GM12891 (cell line): ENCODE measurements at places on chromosomes 12 and 14.

DNA sequence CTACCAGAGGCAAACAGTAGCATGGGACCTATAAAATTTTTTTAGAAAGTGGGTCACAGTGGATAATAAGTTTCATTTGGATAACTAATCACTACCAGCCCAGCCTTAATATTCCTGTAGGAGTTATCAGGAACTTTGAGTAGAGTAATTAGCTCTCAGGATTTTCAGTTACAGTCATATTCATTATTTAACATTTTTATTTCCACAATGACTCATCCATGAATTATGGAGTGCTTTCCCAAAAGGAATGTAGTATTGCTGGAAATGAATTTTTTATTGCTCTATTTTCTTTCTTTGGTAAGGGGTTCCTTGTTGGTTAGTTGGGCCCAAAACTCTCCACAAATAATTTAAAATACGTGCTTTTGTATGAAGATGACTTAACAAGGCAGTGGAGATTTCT, 53.7 kb downstream of the ERC1 start:
- no peak for DNase-seq

- no peak for DNase-seq
Observed at GRCh38 chr12:89827592-89827991, 119.0 kb upstream of the ATP2B1 start.

DNA sequence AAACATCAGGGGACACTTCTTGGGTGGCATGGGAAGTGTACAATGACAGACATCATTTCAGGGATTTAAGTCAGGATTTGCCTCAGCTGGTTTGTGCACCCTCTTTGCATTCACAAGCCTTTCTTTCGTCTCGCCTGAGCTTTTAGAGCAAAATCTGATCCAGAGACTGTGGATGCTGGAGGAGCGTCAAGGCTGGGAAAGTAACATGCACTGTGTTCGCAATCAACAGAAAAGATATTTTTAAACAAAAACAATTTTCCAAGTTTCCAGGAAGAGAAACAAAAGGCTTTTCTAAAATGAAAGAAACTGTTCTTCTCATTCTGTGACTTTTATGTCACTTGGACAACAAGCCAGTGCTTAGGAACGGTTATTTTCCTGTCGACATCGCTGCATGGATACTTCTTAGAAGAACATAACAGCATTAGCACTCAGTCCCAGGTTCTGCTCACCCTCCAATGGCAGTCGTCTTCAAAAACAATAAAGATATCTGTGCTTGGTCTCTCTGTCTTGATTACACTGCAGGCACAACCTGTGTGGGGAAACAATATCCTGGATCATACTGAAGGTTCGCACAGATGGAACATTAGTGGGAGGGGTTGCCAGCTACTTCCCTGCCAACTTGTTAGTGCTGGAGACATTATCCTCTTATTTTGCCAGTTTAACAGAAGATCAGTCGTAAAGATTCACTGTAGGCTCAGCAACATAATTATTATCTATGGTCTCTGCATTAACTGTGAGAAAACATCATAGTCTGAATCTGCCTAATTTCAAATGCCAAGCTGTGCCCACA, 403.3 kb upstream of the ATP2B1 start:
- no peak for DNase-seq

- DNase-seq: no peak
Observed at GRCh38 chr12:44846826-44847225, 29.3 kb downstream of the NELL2 start.

GRCh38 chr14:45610318-45610717, 357.3 kb upstream of the MIS18BP1 start:
- no peak for DNase-seq

DNA sequence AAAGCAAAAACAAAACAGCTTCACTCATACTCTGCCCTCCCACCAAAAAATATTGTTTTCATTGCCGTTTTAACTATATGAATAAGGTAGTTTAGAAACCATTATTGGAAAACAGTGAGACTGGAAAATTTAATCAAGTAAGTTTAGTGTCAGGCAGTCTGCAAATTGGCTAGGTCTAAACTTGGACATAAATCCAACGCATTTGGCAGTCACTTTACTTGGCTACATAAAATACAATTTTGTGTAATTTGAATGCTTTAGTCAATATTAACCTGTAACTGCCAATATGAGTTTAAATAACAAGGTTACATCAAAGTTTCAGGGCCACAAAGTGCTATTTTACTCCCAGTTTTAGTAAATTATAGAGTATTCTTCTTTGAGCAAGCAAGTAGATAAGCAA, 202.3 kb upstream of the SLC38A2 start:
- no peak for DNase-seq

- no peak for DNase-seq
Observed at GRCh38 chr14:94771906-94772490, 2.1 kb upstream of the GSC start.

- DNase-seq: peak; percentile 62
Observed at GRCh38 chr12:6367969-6368892, 7.1 kb downstream of the SCNN1A start.

DNA sequence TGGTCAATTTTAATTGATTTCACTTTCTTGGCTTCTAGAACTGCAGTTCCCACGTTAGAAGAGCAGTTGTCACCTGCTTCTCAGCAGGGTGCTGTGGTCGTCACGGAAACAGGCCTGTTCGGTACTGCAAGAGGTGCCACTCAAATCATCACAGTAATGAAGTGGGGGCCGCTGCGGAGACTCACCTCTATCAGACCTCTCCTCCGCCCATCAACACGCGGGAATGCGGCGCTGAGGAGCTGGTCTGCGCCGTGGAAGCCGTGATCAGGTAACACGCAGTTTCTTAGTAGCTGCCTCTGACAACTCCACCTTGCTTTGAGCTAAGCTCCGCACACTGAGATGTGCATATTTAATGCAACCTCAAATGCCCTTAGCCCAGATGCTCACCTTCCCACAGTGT, 107.2 kb downstream of the UNC79 start:
- DNase-seq: no peak

DNA sequence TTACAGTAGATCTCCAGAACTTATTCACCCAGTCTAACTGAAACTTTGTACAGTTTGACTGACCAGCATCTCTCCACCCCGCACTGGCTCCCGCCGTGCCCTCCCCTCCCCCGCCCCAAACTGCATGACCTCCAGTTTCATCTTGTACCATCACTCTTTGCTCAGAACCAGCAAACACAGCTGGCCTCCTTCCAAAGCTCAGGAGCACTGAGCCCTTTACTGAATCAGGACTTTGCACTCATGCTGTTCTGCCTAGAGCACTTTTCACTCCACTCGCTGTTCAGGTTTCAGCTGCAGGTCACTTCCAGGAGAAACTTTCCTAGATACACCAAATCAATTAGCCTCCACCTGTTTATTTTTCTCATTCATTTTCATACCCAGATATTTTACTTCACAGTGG, 455.3 kb upstream of the PDE3A start:
- no peak for DNase-seq

DNA sequence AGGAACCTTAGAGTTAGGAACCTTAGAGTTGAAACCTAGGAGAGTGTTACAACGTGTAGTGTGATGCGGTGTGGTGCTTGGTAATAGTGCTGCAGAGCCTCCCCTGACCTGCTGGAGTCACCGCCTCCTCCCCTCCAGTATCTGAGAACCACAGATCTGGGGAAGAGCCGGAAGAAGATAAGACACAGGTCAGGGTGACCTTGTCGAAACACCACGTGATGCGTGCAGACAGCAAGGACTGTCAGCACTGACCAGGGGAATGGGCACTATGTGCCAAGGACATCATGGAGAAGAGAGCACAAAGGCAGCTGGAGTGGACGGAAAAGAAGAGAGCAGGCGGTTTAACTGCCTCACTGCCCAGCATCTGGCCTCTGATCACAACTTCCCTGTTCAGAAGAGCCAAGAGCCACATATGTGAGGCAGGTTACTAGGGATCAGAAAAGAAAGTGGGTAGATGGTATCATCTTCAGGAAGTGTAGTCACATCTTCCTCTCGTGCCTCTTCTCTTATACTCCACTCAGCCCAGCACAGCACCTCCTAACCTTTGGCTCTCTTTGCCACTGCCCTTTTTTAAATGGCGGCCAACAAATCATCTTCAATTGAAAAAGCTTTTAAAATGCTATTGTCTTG, 93.7 kb downstream of the TESC start:
- DNase-seq: no peak

DNA sequence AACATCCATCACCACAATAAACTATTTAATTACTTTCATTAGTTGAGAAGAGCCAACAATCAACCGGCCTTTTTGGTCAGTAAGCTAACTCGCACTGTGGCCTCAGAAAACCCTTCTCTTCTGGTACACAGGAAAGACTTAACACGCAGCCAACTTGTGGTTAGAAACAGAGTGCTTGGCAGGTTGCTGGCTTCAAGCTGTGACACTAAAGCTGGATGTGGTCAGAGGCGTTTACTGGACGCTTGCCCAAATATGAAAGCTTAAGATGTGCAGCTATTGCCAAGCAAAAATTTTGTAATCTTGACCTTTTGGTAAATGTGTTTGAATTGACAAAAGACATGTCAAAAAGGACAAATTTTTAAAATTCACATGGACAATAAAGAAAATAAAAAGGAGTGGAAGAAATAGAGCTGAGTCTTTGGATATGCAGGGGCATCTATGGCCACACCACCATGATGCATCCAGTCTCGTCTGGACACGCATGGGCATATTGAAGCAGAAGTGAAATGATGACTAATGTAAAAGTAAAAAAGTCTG, 2.6 kb upstream of the KLRK1 start:
- DNase-seq: no peak

DNA sequence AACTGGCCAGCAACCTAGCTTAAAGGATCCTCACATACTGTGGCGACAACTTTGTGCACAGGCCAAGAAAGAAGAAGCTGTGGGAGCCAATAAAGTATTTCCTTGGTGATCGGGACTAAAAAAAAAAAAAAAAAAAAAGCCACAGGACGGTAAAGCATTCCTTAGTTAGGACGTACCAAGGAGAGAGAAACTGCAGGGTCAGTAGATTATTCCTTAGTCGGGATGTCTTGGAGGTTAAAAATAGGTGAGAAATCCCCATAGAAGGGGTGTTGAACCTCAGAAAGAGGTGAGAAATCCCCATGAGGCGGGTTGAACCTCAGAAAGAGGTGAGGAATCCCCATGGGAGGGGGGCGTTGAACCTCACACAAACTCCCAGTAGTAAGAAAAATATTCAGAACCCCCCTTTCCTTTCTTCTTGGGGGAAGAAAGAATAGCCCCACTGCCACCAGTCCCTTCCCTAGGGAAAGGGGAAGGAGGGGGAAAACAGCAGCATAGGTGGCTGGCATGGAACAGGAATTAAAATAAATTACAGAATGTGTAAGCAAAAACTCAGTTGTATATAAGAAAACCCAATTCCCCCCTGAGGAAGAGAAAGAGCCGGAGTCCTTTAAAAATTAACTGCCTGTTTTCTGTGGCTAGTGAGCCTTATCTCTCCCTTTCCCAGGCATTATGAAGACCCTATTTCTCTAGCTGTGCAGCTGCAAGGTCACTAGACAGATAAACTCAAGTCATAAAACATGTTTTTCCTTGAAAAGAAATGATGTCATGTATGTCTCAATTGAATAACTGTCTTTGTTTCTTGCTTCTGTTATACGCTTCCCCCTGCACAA, 26.8 kb downstream of the KLRK1 start:
- DNase-seq: no peak

- no peak for DNase-seq
Observed at GRCh38 chr12:110819646-110820045, 27.1 kb upstream of the CCDC63 start.

DNA sequence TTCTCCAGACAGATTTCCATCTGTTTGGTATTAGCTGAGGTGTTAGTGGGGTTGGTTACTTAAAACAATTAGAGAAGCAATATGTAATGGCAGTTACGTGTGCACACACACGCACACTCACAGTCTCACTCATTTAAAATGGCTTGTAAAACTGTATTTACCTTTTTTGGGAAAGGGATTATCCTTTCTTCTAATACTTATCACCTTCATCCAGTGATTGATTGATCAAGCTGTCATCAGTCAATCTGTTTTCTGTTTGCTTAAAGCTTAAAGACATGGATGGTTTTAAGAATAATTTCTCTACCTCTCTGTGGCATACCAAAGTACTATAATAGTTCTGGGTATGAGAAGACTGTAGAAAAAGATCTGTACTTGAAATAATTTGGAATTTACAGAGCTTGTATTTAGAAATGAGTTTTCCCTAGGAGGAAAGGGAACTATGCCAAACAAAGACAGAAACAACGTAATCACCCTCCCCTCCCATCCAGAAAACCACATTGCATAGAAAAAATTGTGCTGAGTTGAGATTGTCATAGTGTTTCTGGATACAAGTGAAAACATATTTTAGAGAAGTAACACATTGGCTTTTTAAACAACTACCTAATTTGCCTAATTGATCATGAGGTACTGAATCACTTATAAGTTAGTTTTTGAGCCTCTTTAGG, 455.8 kb downstream of the PCNX1 start:
- DNase-seq: no peak

DNA sequence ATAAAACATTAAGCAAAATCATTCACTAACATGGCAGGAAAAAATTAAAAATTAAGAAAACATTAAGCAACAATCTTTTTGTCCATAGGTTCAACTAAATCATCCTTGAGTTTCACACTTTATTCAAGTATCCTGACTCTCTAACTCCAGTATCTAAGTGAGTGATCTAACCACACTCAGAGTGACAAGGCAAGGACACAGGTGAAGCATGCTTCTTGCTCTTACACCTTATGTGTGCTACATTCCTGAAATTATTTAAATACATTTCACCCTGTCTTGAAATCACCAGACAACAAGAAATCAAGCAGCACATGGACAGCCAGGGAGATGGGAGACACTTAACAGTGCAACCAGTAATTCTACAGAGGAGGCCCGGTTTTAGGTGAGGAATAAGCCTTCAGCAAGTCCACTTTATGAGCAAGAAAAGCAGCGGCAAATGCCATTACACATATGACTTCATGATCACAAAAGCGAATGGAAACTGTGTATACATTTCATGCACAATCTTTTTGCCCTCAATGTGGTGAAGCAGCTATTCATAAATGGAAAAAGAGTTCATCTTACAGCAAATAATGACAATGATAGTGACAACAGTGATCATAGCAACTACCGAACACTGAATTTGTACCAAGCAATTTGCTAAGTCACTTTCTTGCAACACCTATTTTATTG, 37.4 kb downstream of the PHLDA1 start:
- no peak for DNase-seq

GRCh38 chr12:53465679-53466078, 13.8 kb downstream of the PCBP2 start:
- no peak for DNase-seq

DNA sequence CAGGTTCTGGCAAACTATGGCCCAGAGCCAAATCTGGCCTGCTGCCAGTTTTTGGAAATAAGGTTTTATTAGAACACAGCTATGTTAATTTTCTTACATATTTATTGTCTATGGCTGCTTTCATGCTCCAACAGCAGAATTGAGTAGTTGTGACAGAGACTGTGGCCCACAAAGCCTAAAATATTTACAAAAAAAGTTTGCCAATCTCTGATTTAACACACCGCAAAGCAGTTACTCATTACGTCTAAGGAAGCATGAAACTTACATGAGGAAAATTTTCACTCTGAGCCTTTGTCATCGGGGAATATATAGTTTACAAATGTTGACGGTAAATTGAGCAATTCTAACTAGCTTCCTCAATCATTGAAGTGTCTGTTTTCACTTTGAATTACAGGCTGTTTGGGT, 96.5 kb downstream of the UNC79 start:
- DNase-seq: no peak
